GM04504 (cell line): ENCODE measurements at places on chromosomes 11 and 22.

DNA sequence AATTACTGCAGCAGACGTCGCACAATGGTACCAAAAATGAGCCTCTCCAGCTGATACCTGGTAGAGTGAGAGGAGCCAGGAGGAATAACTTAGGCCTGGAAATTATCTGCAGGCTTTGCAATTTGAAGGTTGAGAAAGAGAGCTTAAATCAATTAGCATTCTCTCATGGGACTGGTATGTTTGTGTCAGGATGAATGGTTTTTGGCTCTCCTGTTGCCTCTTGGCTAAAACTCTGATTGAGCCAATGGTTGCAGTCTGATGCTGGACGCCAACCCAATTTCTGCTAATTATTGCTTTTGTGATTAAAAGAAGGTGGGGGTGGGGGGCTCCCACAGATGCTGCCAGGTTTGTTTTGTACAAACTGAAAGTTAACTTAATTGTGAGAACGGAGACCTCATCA is 12.5 kb upstream of the NELL1 start:
- DNase-seq, result no peak

DNA sequence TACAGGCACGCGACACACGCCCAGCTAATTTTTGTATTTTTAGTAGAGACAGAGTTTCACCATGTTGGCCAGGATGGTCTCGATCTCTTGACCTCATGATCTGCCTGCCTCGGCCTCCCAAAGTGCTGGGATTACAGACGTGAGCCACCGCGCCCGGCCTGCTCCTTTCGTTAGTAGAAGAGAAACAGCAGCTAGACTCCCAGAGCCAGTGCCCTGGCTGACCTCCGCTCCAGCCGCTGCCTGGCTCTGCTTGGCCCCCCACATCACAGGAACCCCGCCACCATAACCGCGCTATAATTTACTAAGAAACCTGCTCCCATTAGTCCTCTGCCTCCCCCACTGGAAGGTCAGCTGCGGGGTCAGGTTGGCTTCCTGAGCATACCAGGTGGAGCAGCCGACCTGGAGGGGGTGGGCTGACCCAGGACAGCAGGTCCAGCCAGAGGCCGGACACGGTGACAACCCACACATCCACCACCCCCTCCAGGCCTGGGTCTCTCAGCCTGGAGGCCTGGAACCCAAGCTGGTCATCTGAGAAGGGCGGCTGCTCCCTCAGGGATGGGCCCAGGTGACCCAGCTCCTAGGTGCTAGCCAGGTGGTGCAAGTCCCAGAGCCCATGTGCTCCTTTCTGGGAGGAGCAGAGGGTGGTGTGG is 7.5 kb upstream of the POLDIP3 start:
- DNase-seq, result no peak

DNA sequence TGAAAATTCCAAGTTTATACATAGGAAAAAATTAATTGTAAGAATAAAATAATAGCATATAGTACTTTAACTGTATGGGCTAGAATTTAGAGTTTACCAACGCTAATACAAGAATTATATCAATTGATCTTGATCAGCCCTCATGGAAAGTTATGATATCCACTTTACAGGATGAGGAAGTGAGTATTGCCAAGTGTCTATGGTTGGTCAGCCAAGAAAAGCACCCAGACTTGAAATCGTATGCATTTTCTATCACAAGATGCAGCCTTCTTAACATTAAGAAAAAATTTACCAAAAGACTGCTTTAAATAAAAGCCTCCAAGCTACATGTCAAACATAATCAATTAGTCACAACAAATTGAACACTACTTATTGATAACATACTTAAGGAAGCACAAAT is 53.0 kb downstream of the DDI1 start:
- DNase-seq, result no peak

- peak; percentile 39 for DNase-seq
Measured at GRCh38 chr11:121909596-121909995, 206.4 kb downstream of the BLID start.

DNA sequence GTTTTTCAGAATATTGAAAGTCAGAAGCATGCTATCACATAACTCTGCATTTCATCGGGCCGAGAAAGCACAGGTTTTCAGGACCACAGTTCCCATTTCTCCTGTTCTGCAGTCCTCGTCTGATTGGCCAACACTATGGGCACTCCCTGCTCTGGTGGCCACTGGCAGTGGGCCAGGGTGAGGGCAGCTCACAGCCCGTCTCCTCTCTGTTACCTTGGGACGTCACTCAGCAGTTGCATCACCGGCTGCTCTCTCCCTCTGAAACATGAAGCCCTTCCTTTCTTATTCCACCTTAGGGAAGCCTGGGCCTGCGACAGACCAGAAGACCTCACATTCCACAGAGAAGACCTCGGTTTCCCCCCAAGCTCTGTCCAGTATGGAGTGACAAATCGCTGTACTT is 11.4 kb upstream of the MICAL3 start:
- no peak for DNase-seq

GRCh38 chr22:45468872-45469271 is 33.8 kb upstream of the FBLN1 start:
- peak; percentile 52 for DNase-seq

DNA sequence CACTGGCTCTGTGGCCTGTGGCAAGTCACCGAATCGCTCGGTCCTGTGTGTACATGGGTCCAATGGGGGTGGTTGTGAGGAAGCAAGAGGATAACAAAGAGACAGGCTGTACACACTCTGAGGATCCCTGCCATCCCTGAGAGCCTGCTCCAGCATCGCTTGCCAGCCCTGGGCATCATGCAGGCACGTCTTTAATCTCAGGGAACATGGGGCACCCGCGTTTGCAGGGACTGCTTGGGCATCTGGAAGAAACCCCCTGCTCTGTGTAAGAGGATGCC is 1.3 kb upstream of the C1QTNF5 start:
- DNase-seq, result no peak

- DNase-seq, result no peak
Measured at GRCh38 chr22:19523240-19524169, 705 bp downstream of the CLDN5 start.

- DNase-seq, result no peak
Measured at GRCh38 chr11:117457835-117458234, 130.2 kb downstream of the CEP164 start.

DNA sequence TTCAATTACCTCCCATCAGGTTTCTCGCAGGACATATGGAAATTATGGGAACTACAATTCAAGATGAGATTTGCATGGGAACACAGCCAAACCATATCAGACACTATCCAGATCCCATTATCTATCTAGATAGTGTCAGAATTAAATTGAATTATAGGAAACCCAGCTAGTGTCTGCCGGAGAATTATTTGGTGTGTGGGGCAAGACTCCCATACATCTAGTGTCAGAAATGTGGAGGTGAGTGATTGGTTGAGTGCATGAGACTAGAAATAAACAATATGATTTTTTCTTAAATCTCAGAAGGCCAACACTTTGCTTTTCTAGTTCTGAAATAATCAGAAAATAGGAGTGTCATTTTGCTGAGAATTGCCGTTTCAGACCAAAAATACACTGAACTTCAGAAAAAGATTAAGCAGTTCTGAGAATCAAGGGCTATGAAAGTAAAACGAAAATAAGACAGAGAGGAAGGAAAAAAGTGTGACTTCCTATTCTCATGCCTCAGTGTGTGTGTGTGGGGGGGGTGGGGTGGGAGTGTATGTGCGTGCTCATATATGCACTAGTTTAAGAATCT is 21.3 kb downstream of the CASP12 start:
- no peak for DNase-seq

GRCh38 chr22:17774206-17774925 is at the start of gene BID:
TSS of gene BID (minus strand) at chr22:17774469. CDS start at chr22:17750116, 24,353 bp downstream.
- DNase-seq, result no peak

DNA sequence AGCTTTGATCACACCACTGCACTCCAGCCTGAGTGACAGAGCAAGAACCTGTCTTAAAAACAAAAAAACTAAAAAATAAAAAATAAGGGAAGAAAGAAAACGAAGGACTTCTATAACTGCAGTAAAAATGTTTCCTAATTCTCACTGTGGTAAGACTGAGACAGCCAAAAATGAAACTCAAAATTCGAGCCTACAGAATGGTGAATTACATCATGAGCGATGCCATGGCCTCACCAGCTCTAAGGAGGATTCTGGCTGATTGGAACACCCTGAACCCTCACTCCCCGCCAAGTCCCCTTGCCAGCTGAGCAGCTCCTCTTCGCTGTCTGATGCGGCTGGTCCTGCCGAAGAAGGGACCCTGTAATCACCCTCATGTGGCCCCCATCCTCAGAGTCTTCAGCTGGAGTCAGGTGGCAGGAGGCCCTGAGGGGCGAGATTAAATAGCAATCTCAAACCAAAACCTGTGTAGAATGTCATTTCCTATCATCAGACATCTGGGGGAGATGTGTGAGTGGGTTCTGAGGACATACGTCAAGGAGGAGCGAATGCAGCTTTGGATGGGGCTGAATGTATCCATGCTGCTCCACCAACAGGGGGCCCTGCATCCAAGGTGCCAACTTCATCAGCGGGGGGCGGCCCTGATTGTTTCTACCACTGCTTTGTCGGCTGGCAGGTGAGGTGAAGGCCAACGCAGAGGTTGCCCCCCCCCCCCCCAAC is 29.2 kb downstream of the PDGFB start:
- no peak for DNase-seq

DNA sequence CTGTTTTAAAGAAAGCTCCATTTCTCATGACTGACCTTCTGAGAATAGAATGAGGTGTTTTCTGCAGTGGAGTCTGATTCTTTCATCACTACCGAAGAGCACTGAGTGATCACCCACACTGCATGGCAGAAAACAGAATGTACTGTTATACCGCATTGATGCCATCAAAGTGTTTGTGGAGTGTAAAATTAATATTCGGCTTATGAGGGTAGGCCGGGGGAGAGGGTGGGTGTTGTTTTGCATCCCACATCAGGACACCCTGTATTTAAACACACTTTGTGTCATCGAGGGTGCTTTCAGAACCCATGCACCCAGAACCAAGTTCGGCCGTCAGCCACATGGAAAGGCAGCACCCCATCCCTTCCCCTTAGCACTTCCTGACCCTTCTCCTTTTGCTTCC is 41.3 kb upstream of the ETS1 start:
- no peak for DNase-seq

DNA sequence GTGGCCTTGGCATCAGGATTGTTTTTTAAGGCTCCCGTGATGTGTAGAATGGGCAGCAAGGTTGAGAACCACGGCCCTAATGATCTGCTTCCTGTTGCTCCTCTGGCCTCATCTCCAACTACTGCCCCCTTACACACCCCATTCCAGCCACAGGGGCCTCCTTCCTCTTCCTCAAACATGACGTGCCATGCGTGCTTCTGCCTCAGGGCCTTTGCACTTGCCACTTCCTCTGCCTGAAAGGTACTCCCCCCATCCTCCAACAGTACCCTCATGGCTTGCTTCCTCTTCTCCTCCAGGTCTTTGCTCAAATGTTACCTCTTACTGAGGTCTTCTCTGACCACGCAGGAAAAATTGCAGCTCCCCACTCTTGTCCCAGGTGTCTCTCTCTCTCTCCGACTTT is 93.9 kb upstream of the CSNK2A3 start:
- no peak for DNase-seq

DNA sequence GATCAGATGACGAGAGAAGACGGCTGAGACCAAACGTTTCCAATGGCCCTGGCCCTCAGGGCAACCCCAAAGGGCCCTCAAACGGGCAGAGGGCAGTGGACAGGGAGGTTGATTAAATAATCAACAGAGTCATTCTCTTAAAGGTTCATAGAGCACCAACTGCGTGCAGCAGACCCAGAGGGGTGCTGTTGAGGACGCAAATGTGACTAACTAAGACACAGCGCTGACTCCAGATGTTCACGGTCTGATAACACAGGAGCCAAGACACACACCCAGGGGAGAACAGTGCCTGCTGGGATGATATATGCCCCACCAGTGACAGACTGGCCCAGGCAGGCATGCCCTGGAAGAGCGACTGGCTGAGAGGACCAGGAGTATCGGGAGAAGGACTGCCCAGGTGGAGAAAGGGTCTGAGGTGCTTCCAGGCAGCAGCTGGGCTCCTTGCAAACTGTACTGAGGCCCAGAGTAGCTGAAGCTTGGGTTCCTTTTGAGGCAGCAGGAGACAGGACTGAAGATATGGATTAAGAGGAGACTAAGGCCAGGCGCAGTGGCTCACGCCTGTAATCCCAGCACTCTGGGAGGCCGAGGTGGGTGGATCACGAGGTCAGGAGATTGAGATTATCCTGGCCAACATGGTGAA is 7.7 kb downstream of the VWCE start:
- DNase-seq, result no peak

DNA sequence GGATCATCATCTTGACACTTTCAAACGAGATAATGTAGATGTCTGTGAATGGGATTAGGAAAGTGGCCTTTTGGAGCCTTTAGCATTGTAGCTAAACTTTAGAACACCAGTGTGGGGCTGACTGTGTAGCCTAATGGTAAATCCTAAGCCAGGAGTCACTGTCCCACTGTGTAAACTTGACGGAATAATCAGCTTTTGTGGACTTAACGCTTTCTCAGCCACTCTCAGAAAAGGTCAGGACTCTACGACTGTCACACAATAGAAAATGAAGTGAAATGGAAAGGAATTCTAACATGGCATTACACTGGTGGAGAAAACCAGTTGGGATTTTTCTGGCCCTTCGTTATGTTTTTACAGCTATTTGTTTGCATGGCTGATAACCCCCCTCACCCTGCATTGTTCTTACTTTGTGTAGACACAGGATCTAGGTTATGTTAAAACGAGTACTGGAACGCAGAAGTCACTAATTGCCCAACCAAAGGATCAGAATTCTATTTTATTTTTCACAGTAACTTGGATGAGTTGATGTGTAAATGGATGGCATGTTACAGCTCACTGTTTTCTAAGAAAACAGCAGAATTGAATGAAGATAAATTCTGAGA is 22.0 kb upstream of the GRAMD1B start:
- DNase-seq, result no peak

DNA sequence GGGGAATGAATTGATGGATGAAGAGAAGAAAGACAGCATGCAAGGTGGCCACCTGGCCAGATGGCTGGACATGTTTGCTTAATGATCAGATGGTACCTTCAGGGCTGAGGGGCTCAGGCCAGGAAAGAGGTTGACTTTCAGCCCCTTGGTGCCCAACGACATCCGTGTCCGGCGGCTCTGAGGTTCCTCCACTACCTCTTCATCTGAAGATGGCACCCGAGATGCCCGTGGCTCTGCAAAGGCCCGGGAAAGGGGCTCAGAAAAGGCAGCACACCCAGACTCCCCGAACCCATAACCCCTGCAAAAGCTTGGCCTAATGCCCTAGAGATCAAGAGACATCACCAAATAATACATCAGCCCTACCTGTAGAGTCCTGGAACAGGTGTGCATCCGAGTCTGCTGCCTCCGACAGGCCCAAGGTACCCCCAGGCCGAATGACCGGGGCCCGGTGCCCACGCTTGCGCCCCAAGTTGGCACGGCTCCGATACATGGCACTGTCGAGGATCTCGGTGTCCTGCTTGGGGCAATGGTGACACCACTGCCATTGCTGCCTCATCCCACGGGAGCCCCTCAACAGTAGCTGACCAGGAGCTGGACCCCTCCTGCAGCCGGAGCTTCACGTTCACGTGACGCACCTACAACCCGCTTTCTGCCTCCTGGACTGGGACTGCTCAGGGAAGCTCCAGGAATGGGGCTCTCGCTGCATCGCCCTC is 22.9 kb downstream of the TNKS1BP1 start:
- no peak for DNase-seq
